ENCODE measurements at places on chromosomes 4 and X.

DNA sequence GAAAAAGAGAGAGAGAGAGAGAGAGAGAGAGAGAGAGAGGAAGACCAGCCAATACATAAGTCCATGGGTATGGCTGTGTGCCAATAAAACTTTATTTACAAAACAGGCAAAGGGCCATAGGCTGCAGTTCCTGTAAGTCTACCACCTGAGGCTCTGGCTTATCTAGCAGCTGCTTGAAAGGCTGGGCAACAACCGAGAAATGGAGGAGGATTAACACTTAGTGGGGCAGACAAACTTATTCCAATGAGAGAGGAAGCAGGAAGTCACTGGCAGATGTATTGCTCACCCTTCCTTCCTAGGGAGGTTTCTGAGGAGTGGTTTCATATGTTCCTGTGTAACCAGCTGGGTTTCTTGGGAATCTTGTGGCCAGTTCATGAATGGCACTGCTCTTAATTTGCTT lies 4.7 kb upstream of the GPR143 start:
- DNase-seq, result no peak

GRCh38 chr4:48064349-48064748 lies 47.8 kb downstream of the NIPAL1 start:
- DNase-seq, result no peak

DNA sequence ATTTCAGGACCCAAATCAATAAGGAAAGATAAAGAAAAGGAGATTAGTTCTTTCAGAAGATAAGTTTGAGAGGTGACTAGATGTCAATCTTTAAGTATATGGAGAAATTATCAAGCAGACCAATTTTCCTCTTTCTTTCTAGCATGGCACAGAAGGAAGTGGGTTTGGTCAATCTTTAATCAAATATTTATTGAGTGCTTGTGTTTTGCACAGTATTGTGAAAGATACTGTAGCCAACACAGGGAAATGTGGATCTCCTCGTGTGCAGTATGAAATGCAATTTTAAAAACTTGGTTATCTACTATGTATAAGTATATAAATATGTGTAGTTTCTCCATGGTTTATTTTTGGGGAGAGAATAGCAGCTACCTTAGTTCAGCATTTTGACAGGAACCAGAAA lies 655.2 kb downstream of the RAPGEF2 start:
- DNase-seq, result no peak

DNA sequence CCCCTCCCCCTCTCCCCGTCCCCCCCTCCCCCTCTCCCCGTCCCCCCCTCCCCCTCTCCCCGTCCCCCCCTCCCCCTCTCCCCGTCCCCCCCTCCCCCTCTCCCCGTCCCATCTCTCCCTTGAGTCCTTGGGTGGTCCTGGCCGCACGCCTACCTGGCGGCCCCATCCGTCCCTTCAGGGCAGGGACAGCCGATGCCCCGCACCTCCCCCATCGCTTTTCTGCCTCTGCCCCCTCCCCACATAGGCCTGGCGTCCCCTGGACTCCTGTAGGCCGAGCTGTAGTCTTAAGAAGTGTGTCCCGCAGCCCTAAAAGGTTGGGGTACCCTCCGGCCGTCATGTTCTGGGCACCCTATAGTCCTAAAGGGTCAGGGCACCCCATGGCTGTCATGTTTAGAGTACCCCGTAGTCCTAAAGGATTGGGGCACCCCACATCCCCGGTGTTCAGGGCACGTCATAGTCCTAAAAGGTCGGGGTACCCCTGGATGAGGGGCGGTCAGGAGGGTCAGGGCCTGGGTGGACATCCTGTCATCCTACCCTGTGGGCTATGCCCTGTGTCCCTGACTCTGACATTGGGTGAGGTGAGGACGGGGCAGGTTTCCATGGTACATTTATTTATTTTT lies 10.8 kb upstream of the GTPBP6 start:
- no peak for DNase-seq

DNA sequence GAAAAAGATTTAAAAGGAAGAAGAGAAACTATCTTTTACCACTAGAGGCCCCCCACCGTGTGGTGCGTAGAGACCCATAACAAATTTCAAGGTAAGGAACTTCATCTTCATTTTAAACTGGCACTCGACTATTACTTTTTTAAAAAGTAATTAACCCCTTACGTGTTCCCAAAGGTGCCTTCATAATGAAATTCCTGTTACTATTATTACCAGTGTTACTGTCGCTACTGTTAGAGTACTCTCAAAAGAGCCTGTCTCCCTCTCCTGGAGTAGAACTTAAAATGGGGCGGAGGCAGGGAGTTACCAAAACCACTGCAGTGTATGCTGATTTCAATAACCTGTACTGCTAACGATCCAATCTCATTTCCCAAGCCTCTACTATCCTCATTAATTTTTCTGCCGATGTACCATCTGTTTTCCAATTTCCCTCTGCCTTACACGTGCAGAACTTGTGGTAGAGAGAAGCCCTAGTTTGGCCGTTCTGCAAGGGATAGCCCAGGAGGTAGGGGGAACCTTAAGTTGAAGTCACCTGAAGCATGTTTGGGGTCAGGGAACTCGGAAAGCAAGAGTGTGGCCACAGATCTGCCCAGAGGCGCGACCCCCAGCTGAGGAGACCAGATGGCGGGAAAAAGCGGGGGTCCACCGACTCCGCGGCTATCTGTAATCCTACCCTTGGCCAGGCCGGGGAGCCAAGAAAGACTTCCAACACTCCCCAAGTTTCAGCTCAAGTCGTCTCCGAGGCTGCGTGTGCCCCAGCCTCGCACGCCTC lies 720 bp upstream of the STK26 start:
- DNase-seq, result no peak

DNA sequence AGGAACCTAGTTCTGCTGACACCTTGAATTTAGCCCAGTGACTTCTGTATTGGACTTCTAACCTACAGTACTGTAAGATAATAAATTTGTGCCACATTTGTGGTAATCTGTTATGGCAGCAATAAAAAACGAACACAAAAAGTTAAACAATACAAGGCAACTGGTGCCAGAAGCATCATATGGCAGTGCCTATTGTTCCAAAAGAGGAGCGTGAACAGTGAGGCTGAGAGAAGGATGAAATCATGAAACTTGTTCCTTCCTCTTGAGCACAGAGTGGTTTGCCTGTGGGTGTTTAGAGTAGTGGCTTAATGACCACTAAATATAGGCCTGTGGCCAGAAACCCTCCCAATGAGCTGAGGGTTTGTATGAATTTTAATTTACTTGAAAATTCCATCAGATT lies 69.7 kb upstream of the PGRMC2 start:
- no peak for DNase-seq

- no peak for DNase-seq
Observed at GRCh38 chr4:37879365-37879764, 11.5 kb upstream of the TBC1D1 start.

DNA sequence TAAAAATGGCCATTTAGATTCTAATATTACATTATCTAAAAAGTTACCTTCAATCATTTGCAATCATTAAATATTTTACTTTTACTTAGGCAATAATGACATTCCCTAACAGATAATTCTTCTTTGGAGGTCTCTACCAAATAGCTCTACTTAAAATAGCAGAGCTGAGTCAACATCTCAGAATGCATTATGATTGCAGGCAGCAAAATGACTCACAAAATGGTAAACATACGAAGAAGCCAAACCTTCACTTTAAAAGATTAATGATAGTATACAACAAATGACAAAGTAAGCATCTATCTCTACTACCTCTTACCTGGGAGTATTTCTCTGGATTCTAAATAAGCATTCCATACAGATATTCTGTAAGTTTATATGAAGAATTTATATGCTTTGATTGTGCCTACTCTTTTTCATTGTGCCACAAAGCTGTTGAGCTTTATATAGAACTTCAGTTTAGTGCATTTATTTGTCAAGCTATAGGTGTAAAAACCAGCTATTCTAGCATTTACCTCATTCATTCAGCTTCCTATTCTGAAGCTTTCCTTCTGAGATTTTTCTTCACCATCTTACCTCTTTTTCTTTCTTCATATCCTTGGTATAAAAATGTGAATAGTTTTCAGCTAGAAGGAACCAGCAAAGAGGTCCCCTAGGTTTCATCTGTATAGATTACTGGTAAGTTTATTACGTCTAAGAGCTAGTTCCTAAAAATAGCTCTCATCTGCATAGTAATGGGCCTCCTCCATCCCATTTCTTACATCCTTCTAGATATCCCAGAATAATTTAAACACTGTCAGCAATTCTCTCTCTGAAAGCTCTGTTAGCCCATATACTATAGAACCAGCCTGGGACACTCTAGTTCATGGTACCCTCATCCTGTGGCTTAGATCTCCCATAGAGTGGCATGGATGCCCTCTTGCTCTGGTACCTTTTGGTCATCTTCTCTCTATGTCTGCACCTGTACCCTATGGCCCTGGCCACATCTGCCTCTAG lies 17.2 kb upstream of the SPCS3 start:
- no peak for DNase-seq

DNA sequence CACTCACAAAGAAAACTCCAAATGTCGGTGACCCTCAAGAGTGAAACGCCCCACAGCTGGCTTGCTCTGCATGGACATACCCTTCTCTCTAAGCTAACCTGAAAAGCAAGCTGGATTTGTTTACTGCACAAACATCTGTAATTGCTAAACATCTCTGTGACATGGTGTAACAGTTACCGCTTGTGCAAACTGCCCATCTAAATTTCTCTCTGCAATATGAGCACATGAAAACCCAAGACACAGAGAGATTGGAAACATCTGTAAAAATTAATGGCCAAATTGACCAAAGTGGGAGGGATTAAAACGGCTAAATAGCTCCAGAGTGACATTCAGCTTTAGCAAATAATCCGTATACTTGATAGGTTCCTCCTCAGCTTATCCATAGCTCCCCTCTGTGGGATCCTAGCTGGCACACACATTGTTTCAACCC lies 155.0 kb upstream of the MAP3K15 start:
- DNase-seq, result no peak

GRCh38 chr4:119693126-119693525 lies 64.5 kb upstream of the PDE5A start:
- no peak for DNase-seq

GRCh38 chrX:69082753-69083150 lies 82.5 kb downstream of the PJA1 start:
- no peak for DNase-seq

DNA sequence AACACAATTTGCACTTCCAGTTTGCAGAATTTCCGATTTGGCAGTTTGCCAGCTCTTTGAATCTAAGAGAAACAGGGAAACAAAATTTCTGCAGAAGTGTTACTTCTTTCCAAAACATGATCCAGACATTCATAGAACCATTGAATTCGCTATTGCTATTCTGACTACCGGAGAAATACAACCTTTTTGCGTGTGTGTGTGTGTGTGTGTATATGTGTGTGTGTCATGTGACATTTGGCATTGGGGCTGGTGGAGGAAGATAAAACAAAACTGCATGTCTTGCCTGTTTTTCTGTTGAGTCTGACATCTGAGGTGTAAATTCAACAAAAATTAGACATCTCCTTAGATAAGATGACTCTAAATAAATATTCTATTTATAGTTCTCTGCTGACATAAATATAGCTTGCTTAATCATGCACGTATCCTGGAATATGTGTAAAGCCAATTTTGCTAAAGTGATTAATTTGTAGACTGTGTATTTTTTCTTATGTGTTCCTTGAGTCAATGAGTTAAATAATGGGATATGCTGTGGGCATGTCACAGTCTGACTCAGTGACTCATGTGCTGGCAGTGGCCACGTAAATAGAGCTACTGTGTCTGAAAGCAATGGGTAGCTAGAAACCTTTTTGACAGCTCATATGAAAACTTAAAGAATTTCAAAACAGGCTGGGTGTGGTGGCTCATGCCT lies 98.9 kb downstream of the HPGD start:
- DNase-seq, result no peak

DNA sequence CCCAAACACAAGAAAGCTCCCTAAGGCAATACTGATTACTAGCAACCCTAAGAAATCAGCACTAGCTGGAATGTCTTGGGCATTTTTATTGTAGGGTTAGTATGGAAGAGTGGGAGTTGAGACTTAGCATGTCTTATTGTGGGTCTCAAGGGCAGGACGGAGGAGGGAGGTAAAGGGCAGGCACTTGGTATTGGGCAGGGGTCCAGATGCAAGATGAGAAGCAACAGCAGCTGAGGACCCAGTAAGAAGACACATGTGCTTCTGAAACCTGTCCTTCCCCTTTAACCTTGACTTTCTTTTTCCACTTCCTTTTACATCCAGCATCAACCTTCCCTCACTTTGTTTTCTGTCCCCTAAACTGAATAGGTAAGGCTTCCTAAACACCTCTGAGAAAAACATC lies 37.4 kb downstream of the LARP7 start:
- no peak for DNase-seq

GRCh38 chr4:52991472-52991871 lies 129.4 kb downstream of the RASL11B start:
- DNase-seq, result no peak

DNA sequence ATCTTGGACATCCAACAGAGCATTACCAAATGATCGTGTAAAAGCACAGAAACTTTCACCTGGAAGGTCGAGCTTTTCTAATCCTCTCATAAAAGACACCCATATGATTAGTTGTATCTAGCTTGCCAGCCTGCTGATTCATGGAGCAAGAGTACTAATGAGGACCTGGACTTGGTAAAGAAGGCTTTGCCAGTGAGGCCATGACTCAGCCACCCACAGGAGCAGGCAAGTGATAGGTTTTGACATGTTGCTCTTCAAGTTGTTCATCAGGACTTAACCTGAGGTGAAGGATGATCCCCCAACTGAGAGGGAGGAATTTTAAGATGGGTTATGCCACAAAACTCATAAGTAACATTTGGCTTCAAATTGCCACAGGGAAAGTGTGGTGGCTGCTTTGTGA lies 24.7 kb upstream of the EPGN start:
- no peak for DNase-seq

DNA sequence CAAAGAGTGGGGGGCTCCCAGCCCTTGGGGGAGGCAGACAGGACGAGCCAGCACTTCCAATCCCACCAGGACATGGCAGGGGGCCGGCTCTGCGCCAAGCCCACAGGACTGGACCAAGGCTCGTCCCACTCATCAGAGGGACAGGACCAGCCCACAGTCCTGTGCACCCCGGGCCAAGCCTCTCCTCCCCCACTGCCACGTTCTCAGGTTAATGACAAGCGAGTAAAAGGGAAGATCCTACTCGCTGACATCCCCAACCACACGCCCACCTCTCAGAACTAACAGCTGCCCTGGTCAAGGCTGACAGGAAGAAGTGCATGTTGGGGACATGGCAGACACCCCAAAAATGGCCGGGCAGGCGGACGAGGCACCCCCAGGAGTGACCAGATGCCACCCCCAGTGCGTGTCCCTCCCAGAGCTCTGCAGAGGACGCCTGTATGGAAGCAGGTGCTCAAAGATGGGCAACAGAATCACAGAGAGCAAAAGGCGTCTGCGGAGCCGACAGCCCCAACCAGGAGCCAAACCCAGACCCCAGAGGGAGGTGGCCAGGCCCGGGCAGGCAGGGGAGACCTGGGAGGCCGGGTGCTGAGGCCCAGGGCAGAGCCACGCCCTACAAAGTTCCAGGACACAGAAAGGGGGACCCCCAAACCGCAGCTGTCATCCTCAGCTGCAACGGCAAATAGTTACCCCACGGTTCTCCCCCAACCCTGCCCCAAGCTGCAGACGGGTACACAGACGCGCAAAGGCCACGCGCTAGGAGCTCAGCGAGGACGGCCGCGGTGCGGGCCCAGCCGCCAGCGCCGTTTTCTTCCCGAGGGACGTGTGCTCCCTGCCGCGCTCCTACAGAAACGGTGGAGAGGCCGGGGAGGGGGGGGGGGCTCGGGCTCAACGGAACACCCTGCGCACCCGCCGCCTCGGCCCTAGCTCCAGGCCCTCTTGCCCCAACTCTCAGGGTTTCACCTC lies 1.7 kb downstream of the CTBP1 start:
- peak; percentile 80 for DNase-seq

All from aorta (tissue), 5 donors.